NCI-H446 (cell line): ENCODE measurements at places on chromosomes 7 and 10.
A peak's percentile ranks its signal among the peaks of the same experiment; 100 is the strongest.

- DNase-seq = no peak
Observed at GRCh38 chr10:90930070-90930837, 9.4 kb upstream of the ANKRD1 start.

- DNase-seq = no peak
Observed at GRCh38 chr7:51268859-51269258, 47.8 kb downstream of the COBL start.

DNA sequence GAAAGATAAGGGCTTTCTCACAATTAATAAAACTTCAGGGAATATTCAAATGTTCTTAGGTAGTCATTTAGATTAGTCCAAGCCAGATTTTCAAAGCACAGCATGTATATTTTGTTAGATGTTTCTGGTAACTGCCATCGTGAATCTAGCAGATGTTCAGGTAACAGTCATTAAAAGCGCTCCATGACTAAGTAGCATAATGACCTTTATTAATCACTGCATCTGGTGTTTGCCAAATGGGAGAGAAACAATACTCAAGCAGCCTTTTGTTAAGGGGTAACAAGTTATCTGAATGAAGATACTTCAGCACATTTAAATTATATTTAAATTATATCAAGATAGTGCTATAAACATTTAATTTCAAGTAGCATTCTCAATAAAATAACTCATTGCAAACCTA, 47.5 kb downstream of the USP6NL start:
- DNase-seq = no peak

DNA sequence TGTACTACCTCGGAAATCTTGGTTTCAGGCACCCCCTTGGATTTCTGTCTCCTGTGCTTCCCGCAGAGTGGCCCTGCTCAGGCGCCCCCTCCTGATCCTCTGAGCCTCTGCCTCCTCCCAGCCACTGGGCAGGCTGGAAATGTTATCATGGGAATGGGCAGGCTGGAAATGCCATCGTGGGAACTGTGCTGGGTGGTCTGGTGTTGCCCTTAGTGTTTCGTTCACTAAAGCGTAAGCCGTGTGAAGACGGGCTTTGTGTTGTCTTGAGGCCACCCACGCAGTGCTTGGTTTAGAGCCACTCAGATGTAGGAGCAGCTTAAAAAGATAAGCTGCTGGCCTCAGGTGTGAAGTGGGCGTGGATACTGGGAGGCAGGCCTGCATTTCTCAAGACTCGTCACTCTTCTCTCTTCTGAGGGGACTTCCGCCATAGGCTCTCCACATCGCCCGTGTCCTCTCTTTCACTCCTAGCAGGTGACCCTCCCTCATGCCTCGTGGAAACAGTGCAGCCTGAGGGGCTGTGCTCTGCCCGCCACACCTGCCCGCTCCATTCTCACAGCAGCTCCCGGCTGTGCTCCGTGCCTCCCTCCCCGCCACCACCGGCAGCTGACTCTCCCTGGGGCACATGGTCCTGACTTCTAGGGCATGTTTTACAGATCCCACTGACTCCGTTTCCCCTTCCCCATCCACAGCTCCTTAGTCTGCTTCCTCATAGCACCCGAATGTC, 28.5 kb downstream of the PPP2R2D start:
- no peak for DNase-seq

GRCh38 chr10:122171302-122172075, 99.6 kb upstream of the BTBD16 start:
- DNase-seq = no peak

- no peak for DNase-seq
Observed at GRCh38 chr10:50511492-50512213, 112.1 kb downstream of the SGMS1 start.

GRCh38 chr10:17088118-17088806, 41.3 kb downstream of the CUBN start:
- DNase-seq = no peak

DNA sequence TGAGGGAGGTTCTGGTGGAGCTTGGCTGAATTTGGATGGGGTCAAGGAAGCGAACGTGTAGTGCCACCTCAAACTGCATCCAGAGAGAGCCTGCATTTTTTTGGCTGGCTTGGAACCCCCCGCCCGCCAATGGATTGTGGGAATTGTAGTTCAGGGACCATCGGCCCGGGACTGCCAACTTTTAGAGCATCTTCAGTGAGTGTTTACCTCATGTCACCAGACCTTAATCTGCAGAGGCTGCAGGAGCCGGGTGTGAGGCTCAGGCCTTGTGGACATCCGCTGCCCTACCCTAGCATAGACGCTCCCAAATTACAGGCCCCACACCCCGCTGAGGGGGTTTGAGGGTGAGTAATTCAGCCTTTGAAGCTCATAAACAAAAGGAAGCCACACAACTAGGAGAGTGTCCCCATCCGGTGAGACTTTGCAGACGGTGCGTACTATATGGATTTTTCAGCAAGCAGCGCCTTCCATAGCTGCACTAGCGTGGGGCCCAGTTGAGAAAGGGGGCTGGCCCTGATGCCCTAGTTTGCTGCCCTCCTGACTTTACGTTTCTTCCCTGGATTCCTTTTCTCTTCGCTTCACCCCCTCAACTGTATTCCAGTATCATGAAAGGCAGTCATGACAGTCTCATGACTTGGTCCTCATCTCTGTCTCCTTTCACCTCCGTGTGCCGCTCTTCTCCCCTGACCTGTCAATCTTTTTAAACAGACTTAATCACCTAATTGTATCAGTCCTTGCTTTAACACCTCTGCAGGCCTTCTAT, 717 bp downstream of the CNPY4 start:
- DNase-seq = peak; percentile 70

DNA sequence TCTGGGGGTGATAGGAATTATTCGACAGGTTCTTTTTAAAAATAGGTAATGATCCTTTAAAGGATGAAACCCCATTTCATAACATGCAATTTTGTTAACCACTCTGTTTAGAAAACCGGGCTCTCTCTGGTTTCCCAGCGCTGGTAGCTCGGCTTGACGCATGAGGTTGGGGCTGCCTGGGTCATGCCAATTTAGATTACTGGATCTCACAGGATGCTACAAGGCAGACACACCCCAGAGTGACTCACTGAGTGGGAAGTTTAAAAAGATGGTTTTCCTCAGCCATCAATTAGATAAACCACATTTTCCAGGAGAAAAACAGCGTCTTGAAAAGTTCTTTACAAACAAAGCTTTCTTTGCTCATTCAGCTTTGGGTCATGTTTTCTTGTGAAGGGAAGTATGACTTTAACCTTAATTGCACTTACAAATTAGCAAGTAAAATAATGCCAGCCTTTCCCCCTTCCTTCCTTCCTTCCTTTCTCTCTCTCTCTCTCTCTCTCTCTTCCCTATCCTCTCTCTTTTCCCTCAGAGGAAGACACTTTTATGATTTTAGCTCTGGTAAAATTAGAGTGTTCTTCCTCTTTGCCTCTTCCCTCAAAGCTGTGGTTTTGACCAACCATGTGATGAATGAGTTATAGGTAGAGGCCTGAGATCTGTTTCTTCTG, 99.8 kb downstream of the EPDR1 start:
- no peak for DNase-seq

GRCh38 chr7:133445617-133446016, 192.7 kb downstream of the EXOC4 start:
- no peak for DNase-seq

DNA sequence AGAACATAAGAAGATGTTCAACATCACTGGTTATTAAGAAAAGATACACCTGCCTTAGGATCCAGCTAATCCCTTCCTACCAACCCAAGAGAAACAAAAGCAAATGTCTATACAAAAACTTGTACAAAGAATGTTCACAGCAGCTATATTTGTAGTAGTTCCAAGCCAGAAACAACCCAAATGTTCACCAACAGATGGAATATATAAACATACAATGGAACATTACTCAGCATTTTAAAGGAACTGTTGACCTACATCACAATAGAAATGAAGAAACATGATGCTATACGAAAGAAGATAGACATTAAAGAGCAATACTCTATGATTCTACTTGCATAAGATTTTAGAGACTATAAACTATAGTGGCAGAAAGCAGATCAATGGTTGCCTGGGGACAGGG, 149.4 kb downstream of the ZNF438 start:
- no peak for DNase-seq

- DNase-seq = no peak
Observed at GRCh38 chr10:3442451-3442990, 269.9 kb upstream of the PITRM1 start.

DNA sequence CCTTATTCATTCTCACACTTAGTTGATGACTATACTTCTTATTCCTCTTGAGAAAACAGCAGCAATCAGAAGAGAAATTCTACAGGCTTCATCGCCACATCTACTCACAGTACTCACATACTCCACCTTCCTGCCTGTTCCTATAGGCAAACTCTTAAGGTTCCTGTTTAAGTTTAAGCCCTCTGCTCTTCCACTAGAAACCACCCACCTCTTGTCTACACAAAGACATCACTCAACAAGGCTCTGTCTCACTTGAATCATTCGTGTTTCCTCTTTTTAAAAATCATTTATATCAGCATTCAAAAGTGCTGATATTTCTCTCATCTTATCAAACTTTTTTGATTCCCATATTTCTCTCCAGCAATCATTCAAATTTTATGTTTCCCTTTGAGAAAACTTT, 85.5 kb upstream of the ADO start:
- DNase-seq = no peak

DNA sequence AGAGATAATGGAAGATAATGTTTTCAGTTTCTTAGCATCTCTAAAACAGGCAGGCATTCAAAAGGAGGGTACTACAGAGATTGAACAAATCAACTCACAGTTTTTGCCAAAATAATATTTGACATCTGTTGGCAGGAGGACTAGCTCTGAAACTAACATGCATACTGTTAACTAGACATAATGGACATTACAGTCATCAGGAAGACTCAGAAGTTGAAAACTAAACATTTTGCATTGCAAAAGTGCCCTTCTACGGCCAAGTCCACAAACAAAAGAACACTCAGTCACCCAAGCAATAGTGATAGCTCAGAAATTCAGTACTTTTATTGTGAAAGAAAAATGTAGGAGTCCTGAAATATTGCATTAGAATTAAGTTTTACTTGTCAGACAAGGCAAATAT, 399.0 kb downstream of the HGF start:
- DNase-seq = peak; percentile 11

DNA sequence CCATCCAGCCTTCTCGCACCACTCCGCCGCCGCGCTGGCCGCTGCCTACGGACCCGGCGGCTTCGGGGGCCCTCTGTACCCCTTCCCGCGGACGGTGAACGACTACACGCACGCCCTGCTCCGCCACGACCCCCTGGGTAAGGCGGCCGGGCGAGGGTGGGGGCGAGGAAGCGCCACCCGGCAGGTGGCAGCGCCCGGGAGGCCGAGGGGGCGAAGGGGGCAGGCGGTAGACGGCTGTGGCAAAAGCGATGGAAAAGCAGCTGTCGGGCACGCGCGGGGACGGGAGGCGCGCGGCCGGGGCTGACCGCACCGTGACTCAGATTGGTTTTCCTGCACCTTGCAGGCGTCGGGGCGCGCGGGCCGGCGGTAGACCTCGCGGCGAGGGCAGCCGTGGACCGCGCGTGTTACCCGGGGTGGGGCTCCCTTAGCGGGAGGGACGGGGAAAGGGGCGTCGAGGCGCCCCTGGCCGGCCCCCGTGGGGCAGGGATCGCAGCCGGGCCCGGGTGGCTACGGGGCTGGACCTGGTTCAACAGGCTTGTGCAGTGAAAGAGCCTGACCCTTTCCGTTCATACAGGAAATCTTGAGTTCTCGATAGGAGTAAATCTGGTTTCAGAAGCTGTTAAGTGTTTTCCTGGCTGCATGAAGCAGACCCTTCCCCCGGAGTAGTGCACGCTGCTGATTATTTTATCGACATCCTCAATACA, 608 bp downstream of the HHEX start:
- no peak for DNase-seq

GRCh38 chr7:33593611-33594010, 311.7 kb upstream of the BMPER start:
- DNase-seq = peak; percentile 34

DNA sequence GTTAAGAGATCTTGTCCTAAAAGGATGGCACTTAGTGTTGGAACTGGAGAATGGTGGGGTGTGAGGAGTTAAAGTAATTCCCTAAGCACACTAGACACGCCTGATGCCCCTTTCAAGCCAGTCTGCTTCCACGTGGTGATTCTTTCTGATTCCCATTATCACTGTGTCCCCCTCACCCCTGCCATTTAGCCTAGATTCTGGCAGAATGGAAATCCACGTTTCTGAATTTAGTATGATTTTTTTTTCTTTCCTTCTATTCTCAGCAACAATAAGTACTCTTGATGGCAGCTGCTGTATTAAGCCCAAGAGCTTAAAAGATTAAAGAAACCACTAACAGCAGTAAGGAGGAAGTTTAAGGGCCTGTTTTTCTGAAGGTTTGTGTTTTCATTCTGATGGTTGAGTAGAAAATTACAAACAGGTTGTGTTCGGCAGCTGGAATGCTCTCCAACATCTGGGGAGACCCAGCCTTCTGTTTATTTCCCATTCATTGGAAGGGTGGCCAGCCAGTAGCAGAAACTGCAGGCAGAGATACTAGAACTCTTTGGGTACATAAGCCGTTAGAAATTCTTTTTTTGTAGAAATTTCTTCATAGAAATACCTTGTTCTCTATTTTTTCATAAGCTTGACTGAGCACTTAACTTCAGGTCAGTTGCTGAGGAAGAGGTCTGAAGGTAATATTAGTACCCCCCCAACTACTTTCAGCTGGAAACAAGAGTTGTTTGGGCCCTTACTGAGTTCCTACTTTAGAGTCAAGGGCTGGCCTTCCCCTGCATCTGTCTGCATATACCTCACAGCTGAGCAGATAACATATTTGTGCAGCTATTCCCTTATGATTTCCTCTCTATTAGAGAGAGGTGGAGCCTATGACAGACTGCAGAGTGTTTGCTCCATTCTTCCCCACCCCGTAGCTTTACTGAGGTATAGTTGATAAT, 355.1 kb downstream of the AUTS2 start:
- DNase-seq = no peak
